ENCODE measurements at places on chromosomes 7 and 10.
A peak's percentile ranks its signal among the peaks of the same experiment; 100 is the strongest.

DNA sequence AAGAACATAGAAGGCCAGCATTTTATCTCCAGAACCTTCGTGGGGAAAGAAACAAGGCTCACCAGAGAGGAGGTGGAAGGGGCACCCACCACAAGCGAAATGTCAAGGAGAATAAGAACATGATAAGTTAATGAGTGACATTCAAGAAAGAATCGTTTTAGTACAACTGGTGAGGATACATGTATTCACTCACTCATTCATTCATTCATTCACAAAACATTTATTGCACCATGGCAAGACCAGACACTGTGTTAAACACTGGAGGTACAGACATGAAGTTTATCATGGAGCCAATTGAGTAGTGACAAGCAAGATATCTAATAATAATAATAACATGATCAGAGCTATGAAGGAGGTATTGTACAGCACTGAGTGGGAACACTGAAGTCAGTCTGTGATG is 1.7 kb upstream of the ZNRF2 start:
- no peak for DNase-seq

- DNase-seq = peak; percentile 9
Observed at GRCh38 chr7:136502162-136502561, 366.3 kb upstream of the CHRM2 start.

DNA sequence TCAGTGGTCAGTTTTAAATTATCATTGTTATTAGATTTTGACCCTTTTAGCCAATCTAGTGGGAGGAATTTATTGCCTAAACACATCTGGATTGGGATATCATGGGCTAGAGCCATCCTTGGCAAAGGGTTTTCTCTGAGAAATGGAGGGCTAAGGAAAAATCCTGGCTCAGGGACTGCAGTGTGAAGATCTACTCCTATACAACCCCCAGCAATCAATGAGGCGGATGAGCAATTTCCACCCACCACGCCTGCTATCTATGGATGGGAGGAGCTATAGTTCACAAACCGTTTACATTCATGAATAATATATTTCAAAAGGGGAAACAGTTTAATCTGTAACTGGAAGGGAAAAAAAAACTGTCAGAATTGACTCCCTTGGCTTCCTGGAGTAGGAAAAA is 2.7 kb downstream of the CAV1 start:
- DNase-seq = peak; percentile 16

GRCh38 chr10:97498841-97499560 is at the start of gene UBTD1:
TSS of gene UBTD1 (plus strand) at chr10:97498924. CDS start at chr10:97499204, 280 bp downstream.
- peak; percentile 66 for DNase-seq

DNA sequence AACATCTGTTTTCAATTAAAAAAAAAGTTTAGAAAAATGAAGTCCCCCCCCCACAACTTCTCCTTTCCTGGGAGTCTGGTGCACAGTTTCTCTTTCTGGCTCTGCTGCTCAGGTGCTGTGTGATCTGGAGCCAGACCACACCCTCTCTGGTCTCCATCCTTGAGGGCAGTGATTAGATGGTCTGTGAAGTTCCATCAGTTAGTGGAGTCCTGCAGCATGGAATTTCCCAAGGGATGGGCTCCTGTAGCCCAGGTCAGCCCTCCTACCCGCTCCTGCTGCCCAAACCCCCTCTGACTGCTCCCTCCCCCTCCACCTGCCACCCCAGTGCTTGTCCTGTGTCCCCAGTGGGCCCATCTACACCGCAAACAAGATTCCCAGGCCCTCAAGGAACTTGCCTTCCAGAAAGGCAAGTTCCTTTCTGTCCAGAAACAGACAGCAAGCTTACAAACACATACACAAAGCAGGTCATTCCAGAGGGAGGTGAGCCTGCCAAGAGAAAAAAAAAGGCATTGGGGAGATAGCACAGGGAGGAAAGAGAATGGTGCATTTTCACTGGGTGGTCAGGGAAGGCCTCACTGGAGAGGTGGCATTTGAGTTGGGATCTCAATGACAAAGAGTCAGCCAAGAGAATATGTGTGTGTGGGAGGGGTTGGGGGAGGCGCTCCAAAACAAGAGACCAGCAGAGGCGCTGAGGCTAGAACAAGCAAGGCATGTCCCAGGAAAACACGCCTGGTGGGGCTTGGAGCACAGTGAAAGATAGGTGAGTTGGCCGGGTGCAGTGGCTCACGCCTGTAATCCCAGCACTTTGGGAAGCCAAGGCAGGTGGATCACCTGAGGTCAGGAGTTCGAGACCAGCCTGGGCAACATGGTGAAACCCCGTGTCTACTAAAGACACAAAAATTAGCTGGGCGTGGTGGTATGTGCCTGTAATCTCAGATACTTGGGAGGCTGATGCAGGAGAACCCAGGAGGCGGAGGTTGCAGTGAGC is 49.5 kb upstream of the SLC29A3 start:
- DNase-seq = peak; percentile 32

DNA sequence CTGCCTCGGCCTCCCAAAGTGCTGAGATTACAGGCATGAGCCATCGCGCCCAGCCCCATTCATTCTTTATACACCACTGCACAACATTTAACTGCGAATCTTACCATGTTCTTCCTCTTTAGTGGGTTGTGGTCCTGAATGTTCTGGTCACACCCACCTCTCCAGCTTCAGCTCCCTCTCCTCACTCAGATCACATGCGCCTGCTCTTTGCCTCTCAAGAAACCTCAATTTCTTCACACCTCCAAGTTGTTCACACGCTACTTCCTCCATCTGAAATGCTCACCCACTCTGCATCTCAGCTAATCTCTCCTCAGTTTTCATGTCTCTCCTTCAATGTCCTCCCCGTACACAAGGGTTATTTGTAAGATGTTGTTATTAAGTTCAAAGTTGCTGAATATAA is 2.4 kb upstream of the PRR15 start:
- DNase-seq = no peak

DNA sequence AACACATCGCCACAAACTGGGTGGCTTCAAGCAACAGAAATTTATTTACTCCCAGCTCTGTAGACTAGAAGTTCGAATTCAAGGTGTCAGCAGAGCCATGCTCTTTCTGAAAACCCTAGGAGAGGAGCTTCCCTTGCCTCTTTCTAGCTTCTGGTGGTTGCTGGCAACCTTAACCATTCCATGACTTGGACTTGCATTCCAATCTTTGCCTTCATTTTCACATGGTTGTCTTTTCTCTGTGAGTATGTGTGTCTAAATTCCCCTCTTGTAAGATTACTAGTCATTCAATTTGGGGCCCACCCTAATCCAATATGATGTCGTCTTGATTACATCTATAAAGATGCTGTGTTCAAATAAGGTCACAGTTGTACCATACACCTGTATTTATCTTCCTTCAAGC is 65.9 kb upstream of the PRKG1 start:
- no peak for DNase-seq

- DNase-seq = no peak
Observed at GRCh38 chr10:108169846-108170245, 1005.3 kb upstream of the SORCS1 start.

DNA sequence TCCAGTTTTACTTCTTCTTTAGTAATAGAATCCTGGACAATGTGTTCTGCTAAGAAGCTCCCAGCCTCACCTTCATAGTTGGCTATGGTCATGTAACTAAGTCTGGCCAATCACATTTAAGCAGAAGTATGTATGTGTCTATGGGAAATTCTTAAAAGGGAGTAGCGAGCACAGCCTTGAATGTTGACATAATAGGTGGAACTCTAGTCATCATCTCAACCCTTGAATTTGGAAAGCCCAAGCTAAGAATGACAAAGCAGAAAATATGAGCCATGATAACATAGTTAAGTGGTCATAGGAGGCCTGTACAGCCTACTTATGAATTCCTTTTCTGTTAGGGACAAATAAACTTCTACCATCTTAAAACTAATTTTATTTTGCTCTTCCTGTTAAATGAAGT is 134.1 kb downstream of the MAGI2 start:
- DNase-seq = no peak

DNA sequence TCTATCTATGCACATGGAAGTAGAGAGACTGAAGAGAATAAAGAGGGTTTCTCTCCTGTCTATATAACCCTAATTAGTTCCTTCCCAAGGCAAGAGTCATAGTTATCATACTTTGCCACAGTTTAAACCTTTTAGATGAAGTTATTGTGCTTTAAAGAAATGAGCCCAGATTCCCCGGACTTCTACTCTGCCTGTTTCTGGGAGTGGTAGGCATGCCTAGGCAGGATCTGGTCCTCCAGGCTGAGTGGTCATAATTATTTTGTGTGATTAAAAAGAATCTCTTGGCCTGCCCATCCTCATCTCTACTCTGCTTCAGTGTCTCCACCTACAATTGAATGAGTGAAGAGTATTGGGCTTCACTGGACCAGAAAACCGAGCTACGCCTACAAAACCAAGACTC is 179.2 kb downstream of the IMMP2L start:
- DNase-seq = no peak

GRCh38 chr10:48307711-48308018 is 1.2 kb downstream of the MAPK8 start:
- DNase-seq = no peak

DNA sequence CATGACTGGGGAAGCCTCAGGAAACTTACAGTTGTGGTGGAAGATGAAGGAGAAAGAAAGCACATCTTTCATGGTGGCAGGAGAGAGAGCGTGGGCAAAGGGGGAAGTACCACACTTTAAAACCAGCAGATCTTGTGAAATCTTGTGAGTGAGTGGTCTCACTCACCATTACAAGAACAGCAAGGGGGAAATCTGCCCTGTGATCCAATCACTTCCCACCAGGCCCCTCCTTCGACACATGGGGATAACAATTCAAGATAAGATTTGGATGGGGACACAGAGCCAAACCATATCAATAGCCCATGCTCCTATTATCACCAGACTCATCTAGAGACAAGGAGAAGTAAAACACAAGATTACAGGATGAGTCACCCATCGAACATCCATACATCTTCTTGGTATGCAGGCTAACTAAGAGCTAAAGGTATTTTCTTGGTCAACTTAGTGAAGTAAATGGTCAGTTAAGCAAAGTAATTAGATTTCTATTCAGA is 55.3 kb upstream of the YAE1 start:
- DNase-seq = no peak

- DNase-seq = peak; percentile 2
Observed at GRCh38 chr7:92841192-92841591, 4.8 kb upstream of the CDK6 start.

- no peak for DNase-seq
Observed at GRCh38 chr10:103155471-103156085, 37.5 kb downstream of the NT5C2 start.

- DNase-seq = no peak
Observed at GRCh38 chr10:127374074-127374680, 174.9 kb upstream of the NPS start.

DNA sequence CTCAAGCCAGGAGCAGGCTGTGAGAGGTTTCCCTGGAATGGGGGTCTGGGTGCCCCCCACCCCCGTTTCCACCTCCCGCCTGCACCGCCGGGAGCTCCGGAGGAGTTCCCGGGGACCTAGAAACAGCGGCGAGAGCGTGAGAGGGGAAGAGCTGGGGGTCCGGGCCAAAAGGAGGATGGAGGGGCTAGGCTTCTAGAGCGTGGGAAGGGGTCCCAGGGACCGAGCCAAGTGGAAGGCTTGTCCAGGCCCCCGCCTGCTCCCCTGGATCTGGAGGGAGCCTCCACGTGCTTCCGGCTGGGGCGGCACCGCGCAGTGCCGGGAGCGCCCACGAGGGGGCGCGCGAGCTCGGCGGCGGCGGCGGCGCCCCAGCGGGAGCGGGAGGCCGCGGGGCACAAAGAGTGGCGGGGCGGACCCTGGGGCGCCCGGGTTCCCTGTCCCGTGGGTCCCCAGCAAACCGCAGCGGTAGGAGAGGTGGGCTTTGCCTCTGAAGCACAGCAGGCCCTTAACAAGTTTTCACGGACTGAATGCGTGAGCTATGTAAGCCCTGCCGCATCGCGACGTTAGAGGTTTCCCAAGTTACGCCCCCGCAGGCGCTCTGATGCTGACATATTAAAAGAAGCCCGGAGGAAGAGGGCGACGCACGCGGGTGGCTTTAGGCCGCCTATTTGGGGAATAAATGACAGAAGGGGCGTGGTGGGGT is 104.4 kb upstream of the LRRC4 start:
- DNase-seq = peak; percentile 73

GRCh38 chr7:130387628-130388403 is 7.5 kb downstream of the CPA1 start:
- no peak for DNase-seq

- no peak for DNase-seq
Observed at GRCh38 chr10:127300868-127301321, 104.5 kb upstream of the INSYN2A start.

DNA sequence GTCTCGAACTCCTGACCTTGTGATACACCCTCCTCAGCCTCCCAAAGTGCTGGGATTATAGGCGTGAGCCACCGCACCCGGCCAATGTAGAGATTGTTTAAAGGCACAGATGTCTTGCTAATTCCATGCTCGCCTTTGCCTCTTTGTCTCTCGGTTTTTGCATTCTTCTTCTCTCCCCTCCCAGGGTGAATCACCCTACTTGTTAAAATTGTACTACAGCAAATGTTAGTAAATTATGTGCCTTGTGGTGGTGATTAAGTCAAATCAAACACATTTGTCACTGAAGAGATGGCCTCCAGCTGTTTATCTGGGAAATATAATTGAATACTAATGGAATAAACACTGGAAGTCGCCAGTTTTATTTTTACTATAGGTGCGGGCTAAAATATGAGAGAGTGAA is 384.4 kb upstream of the AUTS2 start:
- no peak for DNase-seq

DNA sequence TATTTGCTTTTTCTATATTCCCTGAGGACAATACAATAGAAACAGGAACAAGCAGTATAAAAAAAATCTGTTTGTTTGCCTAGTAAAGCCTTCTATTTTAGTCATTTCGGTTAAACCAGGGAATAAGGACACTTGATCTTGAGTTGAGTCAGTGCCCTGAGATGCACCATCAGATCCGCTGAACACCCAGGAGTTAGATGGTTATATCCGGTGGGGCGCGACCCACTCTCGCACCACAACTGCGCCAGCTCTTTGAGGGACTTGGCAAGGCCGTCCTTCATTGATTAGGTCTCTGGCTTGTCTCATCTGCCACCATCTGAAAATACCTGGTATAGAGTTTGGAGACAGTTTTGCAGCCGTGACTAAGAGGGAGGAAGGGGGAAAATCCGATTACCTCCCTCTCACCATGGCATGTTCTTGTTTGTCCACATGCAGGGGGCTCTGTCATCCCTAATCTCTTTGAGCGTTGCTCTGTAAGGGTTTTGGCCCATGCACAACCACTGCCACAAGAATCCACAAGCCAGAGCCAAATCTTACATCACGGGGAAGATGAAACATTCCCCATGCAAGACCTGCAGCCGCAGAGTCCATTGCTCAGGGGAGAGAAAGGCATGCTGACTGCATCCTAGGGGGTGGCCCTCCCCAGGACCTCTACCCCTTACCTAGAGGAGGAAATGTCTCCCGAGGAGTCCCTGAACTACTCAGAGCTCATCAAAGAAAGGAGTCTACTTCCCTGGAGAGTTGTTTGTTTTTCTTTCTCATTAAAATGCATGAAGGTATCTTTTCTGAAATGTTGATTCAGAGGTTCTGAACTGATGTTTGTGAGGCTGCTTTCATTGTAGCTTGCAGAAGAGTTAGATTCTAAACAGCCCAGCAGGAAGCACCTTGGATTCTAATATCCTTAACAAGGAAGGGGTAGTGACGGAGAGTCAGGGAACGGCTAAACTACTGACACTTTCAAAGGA is 101.6 kb upstream of the FAM171A1 start:
- DNase-seq = peak; percentile 64
